ENCODE measurements at places on chromosomes 1 and 21. TPM values are rescaled to one million over a fixed set of nuclear protein-coding genes. Genes with fewer than 3 reads are reported as not detected.

DNA sequence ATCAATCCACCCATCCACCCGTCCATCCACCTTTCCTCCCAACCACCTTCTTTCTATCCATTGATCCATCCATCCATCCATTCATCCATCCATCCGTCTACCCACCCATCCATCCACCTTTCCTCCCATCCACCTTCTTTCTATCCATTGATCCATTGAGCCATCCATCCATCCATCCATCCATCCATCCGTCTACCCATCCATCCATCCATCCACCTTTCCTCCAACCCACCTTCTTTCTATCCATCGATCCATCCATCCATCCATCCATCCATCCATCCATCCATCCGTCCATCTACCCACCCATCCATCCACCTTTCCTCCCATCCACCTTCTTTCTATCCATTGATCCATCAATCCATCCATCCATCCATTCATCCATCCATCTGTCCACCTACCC lies 5.1 kb upstream of the EDN2 start:
- no peak for DNase-seq

DNA sequence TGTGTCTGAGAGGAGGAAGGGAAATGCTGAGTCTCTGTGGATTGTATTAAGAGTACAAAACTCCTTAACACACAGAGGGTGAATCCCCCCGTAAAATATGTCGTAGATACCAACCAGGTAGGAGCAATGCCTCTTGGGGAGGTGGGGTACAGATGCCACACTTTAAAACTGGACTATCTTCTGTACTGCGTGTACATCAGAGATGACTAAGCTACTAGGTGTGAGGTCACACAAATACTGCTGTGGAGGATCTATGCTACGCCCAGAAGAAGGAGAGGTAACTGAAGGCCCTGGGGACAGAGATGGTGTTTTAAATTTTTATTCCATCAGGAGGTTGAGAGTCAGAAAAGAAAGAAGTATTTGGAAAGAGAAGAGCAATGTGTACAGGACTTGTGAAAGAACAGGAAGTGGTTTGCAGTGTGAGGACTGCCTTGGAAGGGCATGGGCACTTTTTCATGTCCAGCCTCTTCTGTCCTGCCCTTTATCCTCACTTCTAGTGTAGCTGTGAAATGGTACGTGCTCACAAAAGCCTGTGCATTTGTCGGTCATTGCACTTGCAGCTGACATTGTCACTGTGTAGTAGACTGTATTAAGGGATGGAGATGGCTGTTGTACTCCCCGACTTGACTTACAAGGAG lies 287.8 kb upstream of the CHRM3 start:
- DNase-seq: no peak

- peak; percentile 80 for DNase-seq
These were observed 12.7 kb upstream of the TRAF3IP3 start for GRCh38 chr1:209743145-209743482.

DNA sequence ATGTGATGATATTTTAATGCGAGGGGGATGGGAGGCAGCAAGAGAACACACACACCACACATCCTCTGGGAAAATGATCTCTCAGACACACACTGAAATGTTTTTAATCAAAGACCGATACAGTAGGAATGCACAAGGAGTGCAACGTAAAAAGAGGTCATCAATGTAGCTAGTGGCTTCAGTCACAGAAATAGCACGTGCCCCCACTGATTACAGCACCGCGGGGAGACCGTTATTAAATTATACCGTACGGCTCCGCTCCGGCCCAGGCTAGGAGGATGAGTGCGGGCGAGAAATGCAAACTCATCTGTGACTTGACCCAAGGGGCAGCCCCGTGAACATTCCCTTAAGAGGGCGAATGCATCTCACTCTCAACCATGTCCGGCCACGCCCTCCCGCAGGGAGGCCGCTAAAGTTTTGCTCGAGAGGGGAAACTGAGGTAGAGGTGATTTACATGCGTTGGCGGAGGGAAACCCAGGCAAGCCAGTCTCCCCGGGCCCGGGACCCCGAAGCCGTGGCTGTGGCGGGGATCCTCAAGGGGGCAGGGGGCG lies 552 bp downstream of the UBR4 start:
- peak; percentile 61 for DNase-seq

DNA sequence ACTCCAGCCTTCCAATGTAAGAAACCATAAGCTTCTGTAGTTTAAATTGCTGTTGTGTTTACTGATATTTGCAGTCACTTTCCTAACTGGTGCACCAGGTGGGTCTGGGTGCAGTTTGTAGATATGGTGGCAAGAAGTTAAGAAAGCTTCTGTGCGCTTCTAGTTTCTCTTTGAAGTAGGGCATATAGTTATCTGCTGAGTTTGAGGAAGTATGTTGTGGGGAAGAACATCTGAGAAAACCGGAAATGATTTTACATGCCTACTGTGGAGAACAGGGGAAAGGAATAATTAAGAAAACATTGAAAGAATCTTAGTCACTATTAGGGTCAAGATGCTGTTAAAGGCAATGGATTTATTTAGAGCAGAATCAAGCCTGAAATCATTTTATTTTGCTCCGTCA lies 14.9 kb upstream of the SLC44A5 start:
- no peak for DNase-seq

NOS1AP gene
- total RNA-seq: 0.18 TPM

GRCh38 chr1:183417772-183418491 lies at the start of gene NMNAT2:
Gene NMNAT2, minus strand, starts transcription at chr1:183418380. Its CDS starts 113 bp downstream, at chr1:183418267.
- peak; percentile 25 for DNase-seq

NDUFV3 gene
- 62.5 TPM for total RNA-seq

GRCh38 chr1:28173980-28174297 lies 2.6 kb downstream of the PTAFR start:
- peak; percentile 67 for DNase-seq

OSCP1 gene
- total RNA-seq: 9.4 TPM

All from IMR-90 (cell line).